ENCODE measurements at places on chromosomes 1 and 21.

GRCh38 chr1:246394121-246394520, 113.0 kb downstream of the SMYD3 start:
- DNase-seq = no peak

DNA sequence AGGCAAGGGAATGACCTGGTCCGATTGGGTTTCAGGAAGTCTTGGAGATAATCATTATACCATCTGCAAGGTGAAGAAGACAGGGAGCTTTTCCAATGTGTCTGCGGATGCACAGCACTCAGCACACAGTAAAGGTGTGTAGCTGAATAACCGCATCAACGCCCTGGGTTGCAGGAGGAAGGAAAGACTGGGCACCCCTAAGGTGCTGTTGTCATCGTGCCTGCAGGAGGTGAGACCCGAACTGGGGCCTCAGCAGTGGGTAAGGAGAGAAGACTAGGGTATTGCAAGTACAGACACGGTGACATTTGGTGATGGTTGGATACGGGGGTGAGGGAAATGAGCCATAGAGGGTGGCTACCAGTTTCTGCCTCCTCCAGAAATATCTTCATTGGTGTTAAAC, 1.1 kb upstream of the TRIM62 start:
- DNase-seq = no peak

- DNase-seq = no peak
Measured at GRCh38 chr1:172354291-172355274, 65.9 kb upstream of the C1orf105 start.

- DNase-seq = no peak
Measured at GRCh38 chr1:222706815-222707214, 5.5 kb downstream of the AIDA start.

- no peak for DNase-seq
Measured at GRCh38 chr1:24278726-24279125, 40.4 kb upstream of the GRHL3 start.

DNA sequence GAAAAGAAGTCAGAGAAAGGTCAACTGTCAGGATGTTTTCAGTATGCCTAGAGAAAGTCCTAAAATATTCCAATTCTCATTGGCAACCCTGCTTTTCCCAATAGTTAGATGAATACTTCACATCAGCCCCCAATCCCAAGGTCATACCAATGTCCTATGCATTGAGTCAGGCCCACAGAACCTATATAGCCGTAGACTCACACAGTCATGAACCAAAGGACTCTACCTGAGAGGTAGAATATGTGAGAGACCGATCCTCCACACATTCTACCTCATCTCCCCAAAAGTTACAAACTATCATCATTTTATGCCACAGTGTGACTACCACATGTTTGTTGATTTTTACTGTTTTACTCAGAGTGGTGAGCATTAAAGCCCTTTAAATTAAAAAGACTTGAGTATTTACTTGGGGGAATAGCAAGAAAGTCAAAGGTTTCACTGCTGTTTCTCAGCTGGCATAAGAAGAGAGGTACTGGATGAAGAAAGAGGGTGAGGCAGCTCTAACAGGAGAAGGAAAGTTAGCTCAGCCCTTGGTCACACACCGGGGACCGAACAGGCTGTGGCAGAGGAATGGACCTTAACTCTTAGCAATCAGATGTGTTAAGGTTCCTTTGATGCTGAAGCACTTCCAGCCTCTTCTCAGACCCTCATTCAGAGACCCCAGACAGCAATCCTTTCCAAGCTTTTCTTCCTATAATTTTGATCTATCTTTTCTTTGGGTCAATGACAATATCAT, 937 bp downstream of the CD48 start:
- no peak for DNase-seq

DNA sequence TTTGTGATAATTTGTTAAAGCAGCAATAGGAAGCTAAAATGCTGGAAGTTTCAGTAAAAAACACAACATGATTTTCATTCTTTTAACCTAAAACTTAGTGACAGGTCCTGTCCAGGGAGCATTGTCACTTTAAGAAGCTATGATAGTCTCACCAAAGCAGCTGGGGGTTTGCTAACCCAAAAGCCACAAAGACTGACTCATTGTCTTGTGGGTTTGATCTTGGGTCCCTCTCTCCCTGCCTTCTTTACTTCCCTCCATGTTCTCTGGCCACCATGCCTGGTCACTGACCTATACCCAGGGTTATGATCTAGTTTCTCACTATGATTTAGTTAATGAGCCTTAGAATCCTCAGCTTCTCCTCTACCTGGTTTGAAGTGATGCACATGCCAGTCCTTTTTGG, 213.5 kb upstream of the PTGFR start:
- peak; percentile 49 for DNase-seq

DNA sequence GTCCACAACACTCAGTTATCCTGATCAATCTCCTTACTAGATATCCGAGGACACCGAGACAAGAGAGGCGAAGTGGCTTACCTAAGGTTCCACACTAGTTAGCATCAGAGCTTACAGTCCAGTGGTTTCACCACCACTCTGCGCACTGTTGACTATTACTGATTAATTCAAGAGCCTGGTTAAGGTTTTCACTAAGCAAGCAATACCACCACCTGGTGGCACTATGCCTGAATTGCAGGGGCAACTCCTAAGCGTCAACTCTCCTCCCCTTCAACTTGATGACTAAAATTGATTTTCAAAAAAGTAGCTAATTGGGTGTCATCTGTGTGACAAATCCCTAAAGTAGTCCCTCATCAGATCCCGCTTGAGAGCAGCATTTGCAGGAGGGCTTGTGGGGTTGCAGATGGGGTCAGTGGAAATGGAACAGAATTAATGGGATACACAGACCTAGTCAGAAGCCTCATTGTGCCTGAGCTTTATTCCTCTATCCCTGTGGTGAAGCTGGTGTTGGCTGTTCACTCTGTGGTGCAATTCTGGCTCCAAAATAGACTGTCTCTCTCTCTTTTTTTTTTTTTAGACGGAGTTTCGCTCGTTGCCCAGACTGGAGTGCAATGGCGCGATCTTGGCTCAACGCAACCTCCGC, 9.1 kb downstream of the TTC22 start:
- peak; percentile 49 for DNase-seq

DNA sequence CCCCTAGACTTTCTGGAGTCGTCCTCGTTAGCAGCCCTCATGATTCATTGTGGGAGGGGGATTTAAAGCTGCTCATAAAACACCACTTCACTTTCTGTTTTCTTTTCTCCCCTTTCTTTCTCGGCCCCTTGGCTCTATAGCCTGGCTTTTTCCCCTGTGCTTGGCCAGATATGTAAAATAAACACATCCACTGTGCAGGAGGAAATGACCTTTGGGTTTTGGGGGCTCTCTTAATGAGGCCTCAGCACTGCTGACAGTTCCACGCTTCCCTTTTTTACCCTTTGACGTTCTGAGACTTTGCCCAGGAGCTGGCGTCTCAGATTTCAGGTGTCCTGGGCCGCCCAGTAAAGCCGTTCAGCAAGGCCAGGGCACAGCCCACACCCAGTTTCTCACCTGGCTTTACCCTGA, 65.7 kb downstream of the RUNX3 start:
- no peak for DNase-seq

DNA sequence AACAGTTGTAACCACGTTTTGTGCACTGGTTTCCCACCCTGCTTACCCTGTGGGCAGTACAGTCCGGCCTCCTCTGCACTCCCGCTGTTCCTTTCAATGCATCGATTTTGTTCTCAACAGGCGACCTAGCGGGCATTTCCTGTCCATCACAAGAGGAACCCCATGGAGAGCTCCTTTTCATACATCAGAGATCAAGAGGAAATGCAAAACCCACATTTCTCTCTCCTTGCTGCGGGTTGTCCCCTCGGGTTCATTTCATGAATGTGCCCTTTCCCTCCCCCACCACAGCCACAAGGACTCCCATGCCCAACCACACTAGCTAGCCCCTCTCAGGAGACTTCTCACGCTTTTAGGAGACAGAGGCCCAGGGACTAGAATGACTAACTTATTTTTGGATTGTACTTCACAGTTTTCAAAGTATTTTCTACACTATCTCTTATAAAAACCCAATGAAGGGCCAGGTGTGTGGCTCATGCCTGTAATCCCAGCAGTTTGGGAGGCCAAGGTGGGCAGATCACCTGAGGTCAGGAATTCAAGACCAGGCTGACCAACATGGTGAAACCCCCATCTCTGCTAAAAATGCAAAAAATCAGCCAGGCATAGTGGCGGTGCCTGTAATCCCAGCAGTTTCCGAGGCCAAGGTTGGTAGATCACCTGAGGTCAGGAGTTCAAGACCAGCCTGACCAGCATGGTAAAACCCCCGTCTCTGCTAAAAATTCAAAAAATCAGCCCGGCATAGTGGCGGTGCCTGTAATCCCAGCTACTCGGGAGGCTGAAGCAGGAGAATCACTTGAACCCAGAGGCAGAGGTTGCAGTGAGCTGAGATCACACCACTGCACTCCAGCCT, 18.4 kb downstream of the ATP1A4 start:
- DNase-seq = no peak

GRCh38 chr1:78322928-78323680, 167.7 kb upstream of the PTGFR start:
- DNase-seq = no peak

- DNase-seq = peak; percentile 35
Measured at GRCh38 chr1:15155888-15156741, 2.6 kb downstream of the TMEM51 start.

GRCh38 chr1:28309702-28310101, 19.1 kb upstream of the MED18 start:
- DNase-seq = no peak

DNA sequence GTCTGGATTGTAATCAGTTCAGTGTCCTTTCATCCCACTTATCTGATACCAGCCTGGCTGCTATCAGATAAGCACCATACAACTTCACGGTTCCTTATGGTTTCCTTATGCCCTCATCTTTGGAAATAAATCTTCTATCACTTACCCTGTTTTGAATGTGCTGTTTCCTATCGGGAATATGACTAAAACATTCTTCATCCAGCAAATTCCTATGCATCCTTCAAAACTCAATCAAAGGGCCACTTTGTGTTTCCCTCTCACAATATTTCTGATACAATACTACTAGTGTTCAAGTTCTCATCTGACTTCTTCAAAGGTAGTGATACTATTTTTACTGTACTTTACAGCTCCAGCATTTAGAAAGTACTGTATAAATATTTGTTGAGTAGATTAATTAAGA, 513.2 kb downstream of the OMA1 start:
- DNase-seq = no peak

DNA sequence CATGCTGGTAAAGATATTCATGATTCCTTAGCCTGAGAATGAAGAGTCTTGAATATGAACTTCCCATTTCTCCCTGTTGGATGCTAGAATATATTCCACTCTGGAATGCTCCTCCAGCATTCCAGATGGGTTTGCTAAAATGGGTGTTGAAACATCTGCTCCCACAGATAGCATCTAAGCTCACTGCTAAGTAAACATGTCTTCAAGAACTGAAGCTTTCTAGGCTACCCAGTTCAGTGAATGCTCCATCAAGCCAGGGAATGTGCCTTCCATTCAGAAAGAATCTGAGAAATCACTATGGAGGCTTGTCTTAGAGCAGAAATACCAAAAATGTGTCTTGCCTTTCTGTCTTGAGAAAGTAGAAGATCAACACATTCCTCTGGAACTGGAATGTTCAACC, 81.1 kb downstream of the TNFSF18 start:
- DNase-seq = peak; percentile 81

- DNase-seq = no peak
Measured at GRCh38 chr1:164846731-164847691, 288.0 kb downstream of the PBX1 start.

DNA sequence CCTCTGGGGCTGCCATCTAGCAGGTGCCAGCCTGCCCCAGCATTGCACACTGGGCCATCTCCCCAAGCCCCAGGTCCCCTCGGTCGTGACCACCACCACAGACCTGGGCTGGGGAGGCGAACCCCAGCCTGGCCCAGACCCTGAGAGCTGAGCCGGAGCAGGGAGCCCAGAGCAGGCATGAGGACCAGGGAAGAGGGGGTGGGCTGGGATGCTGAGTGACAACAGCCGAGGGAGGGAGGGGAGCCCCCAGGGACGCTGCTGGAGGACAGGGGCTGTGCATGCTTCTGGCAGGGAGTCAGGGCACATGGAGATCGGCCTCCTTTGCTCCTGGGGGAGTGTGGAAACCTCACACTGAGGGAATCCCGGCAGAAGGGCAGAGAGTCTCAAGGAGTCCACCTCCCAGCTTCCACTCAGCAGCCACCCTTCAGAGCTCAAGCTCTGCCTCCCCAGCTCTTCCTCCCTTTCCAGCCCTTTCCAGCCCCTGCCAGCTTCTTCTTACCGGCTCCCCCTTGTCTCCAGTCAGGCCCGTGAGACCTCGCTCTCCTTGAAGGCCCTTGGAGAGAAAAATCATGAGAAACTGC, 23.7 kb upstream of the PEF1 start:
- no peak for DNase-seq

DNA sequence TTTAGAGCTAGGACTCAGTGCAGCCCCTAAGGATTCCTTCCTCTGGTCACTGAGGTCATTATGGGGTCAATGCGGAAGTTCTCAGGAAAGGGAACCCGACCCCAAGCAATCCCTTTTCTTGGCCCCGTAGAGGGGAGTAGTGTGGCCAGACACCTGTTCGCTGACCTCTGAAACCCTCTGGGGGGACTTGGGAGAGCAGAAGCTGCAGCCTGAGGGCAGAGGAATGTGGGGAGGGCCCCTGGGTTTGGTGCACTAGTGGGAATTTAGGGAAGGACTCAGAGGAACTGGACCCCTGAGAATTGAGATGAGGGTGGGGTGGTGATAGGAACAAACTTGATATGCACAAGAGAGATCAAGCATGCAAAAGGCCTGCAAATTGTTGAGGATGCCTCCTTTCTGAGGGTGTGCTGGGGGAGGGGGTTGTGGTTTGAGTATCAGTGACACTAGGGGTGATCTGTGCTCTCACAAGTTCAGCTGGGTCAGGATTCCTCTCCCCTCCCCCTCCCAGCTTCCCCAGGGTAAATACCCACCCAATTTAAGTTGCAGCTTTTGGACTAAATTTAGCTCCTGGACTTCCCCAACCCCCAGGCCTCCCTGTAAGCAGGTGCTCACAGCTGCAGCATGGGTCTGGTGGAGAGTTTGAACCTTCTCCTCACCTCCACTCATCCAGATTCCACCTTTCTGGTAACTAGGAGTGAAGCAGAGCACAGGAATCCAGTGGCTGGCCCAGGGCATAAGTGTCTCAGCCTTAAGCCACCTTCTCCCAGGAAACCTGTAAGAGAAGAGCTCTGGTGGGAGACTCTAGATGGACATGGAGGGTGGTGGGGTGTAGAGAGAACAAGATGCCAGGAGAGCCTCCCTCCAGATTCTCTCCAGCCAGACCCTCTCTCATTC, 13.5 kb downstream of the ADAMTSL4 start:
- no peak for DNase-seq

Data from fibroblast of pulmonary artery (primary cell).